Left kidney (tissue), 8 donors: ENCODE measurements at places on chromosomes 7 and 10.

GRCh38 chr7:31957090-31957720 is 113.0 kb downstream of the PDE1C start:
- no peak for DNase-seq

- no peak for DNase-seq
Measured at GRCh38 chr7:69889976-69890351, 291.7 kb downstream of the AUTS2 start.

GRCh38 chr7:112556633-112557032 is 75.8 kb downstream of the LSMEM1 start:
- no peak for DNase-seq

- DNase-seq, result no peak
Measured at GRCh38 chr10:18759575-18759974, 100.3 kb downstream of the ARL5B start.

GRCh38 chr7:99016196-99016595 is 127.7 kb downstream of the SMURF1 start:
- DNase-seq, result no peak

DNA sequence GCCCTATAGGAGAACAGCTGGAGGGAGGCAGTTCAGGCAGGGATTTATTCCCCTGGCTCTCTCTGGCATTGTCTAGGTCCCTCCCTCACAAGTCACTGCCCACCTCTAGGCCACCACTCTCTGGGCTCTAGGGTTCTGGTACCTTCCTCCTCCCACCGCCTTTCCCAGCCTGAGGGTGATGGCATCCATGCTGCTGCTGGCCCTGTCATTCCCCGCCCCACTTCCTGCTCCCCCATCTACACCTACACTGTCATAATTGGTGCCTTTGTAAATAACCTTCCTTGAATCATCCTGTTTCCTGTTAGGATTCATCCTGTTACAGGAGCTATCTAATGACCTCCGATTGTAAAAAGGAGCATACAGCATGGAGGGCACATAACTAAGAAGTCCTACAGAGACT is 303.3 kb upstream of the COBL start:
- DNase-seq, result no peak

GRCh38 chr10:75355706-75356105 is 45.9 kb downstream of the ZNF503 start:
- no peak for DNase-seq

DNA sequence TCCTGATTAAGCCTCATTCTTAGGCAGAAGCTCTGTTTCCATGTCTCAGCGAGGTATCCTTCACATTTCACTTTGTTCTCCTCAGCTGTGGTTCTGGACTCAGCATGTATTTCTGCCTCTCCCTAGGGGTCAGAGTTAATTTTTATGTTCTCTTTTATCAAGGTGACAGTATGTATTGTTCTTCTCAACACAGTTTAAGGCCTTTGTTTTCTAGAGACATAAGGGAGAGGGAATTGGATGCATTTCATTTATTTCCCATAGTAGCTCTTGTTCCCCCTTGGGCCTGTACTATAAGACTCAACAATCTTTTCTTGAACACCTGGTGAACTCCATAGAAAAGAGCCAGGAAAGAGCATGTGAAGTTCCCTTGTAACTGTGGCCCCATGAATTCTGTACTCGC is 214.3 kb downstream of the ZWINT start:
- no peak for DNase-seq

DNA sequence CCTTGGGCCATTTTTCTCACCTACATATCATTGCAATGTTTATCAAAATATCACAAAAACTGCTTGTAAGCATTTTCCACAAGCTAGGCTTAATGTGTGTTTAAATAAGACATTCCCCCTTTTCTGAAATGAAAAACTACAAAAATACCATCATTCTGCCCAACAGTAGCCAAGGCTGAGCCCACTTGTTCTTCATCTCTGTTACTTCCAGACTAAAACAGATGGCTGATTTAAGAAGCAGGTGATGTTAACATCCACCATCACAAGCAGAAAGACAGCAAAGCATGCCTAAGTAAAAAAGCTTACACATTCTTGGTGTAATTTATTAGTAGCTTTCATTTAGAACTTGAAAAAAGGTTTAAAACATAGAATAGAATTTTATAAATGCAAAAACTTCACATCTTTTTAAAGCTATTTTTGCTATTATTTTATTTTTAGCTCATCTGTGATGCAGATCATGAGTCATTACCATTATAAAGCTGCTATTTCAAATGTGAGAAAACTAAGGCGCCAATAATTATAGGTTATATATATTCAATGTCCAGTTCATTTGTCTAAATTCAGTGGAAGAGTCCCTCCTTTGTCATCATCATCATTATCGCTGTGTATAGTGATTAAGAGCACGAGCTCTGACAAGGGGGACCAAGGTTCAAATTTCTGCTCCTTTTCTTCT is 109.4 kb downstream of the RELN start:
- no peak for DNase-seq

- no peak for DNase-seq
Measured at GRCh38 chr10:14397066-14397465, 66.3 kb upstream of the FRMD4A start.

DNA sequence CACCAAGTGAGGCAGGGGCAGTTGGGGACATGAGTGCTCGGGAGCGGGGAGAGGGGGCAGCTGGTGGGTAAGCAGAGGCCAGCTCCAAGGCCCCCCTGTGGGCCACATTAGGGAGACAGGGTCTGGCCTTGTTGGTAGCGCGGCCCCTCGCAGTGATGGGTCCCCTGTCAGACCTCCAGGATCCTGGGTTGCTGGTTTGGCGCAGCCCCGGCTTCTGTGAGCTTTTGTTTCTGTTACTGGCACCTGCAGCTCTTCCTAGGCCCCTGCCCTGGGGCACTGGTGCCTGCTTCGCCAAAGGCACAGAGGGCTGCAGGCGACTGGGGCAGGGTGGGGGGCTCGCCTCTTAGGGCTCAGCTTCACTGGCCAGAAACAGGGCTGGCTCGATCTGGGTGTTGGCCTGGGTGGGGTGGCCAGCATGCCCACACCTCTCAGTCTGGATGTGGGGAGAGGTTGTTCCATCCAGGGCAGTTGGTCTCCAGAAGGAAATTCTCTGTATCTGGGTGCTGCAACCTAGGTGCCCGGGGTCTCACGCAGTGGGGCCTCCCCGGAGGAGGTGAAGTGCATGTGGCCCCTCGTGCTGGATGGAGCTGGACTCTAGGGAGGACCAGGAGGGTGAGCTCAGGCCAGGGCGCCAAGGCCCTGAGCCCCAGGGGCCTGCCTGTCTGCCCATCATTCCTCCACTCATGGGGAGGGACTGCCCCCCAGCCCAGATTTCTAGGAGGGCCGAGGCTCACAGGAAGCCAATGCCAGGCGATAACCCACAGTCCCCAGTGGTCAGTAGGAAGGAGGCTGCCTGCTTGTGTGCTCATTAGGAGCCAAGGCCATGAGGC is 138.6 kb downstream of the LHPP start:
- DNase-seq, result no peak

DNA sequence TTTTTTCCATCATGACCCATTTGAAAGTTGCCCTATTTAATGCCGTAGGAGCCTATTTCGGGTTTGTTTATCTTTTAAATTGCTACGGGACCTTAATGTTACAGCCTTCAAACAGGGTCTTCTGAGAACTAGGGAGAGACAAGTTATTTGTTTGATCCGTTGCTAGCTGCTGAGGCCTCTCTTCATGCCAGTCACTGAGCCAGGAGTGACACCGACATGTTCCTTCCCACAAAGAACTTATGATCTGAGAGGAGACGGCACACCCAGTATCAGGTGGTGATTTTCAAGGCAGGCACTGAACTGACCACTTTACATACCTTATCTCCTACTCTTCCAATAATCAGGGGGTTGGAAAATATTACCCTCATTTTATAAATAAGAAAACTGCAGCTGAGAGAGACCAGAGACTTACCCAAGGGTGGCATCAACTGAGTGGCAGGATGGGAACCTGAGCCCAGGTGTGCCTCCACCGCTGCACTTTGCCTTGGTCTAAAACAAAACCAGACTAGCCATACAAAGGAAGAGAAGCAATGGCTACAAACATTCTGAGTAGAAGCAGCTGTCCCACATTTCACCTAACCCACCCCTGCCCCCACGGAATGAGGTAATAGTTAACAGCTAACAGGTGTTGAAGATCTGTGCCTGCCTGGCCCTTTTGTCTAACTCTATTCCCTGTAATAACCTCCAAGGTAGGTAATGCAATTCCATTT is 40.5 kb downstream of the PPP1R3C start:
- no peak for DNase-seq

- DNase-seq, result peak; percentile 52
Measured at GRCh38 chr10:97096261-97097083, 89.3 kb downstream of the SLIT1 start.

DNA sequence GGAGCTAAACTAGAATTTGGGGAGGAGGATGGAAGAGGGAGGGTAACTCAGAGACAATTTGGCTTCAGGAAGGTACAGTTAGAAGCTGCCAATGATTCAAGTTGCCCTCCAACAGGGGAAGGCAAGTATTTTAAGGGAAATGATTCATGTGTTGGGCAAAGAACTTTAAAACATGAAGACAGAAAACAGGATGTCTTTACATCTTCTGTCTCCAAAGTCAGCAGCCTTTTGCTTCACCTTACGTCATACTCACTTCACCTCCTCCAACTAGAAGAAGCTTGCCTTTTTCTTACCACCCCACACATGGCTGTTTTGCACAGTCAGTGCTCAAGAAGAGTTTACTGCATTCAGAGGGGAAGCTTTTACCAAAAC is 36.1 kb downstream of the PPP1R3C start:
- no peak for DNase-seq

DNA sequence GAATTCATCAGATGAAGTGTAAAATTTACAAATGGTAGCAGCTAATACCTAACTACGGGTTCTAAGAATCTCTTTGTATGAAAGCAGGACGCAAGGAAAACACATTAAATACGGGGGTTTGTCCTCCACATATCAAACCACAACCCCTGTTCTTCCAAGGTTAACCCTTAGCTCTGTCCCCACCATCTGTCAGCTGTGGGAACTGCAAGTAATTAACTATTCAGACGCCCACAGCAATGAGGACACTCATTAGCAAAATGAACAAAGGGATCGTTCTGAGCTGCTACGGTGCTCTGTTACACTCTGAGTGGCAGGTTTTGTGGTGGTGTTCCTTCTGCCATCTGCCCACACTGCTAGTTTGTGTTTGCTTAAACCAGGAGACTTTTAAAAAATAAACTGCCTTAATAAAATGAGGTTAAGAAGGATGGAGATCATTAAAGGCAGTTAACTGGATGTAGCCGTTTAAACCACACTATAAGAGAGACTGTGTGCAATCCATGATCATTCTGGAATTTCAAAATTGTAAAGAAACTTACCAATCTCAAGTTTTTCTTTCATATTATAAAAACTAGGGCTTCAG is 51.4 kb downstream of the C10orf67 start:
- DNase-seq, result peak; percentile 61

GRCh38 chr7:140631602-140632001 is 9.0 kb downstream of the DENND2A start:
- DNase-seq, result no peak

DNA sequence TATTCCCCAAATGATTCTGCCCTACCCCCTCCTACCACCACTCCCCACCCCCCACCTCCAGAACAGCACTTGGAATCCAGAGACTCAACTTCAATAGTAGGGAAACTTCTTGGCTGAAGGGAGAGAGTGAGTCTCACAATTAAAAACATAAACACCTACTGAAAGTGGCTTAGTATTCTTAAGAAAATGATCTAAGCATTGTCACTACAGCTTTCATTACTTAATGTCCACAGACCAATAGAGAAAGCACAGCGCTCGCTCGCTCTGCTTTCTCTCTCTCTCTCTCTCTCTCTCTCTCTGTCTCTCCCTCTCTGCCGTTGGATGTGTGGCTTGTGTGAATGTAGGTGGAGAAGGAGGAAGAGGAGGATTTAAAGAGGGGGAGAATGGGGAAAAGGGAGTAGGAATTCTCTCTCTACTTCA is 1.5 kb upstream of the SEMA3A start:
- DNase-seq, result no peak

DNA sequence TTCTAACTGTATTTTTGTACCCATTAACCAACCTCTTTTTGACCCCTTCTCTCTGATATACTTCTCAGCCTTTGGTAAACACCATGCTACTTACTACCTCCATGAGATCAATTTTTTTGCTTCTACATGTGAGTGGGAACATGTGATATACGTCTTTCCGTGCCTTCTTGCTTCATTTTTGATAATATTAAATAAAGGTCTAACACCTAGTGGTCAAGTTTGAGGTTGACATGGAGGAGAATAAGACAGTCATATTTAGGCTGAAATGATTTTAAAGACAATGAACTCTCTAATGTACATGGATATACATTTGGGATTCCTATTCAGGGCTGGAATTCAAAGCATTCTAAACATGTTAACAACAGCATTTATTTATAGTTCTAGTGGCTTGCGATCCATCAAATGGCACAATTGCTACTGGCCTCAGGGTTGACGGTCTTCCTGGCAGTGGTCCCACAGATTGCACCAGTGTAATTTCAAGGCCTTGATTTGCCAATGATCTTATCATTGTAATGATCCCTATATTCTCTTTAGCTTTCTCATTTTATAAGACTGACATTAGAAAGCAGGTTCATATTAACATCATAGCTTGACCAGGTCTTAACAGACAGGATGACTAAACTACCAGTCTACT is 315.9 kb upstream of the ETV1 start:
- no peak for DNase-seq

- DNase-seq, result no peak
Measured at GRCh38 chr7:108311446-108312168, 144.6 kb downstream of the NRCAM start.

DNA sequence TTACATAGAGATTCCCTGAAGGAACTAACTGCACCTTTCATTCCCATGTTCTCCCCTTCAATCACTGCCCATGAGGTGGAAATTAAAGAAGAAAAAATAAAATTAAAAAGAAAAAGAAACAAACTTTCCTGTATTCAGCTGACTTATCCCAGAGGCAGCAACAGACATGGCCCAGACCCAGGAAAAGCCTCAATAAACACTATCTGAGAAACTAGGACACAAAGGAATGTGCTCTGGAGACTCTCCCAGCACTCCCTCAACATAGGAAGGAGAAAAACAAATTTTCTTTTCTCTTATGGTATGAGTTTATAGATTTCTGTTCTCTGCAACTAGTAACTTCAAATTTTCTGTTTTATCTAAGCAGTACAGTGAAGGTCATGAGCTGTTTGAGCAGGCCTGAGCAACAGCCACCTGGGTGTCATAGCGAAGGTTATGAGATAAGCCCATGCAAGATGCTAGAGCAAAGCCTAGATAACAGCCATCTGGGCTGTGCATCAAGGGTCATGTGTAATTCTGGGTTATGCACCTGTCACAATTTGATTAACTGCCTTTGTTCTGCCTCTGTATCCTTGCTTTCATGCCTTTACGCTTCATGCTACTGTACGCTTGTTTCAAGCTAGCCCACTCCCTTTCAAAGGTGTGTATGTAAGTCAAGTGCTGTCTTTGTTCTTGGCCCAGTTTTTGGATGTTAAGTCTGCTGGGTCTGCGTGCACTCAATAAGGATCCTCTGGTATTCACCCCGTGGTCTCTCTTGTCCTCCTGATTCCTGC is 11.0 kb upstream of the OR6B1 start:
- no peak for DNase-seq

GRCh38 chr7:28955718-28956607 is 2.2 kb downstream of the TRIL start:
- peak; percentile 83 for DNase-seq

DNA sequence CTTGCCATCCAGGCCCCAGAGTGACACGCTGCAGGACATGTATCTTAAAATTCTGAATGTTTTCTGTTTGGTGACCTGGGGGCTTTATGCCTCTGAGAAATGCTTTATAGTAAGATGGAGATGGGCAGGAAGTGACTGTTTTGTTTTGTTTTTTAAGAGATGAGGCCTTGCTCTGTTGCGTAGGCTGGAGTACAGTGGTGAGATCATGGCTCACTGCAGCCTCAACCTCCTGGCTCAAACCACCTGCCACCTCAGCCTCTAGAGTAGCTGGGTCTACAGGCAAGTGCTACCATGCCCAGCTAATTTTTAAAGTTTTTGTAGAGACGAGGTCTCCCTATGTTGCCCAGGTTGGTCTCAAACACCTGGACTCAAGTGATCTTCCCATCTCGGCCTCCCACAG is 20.6 kb downstream of the ZNF777 start:
- DNase-seq, result no peak
